Stimulated activated effector memory CD8-positive, alpha-beta T cell treated with anti-CD3 and anti-CD28 coated beads, Interleukin-12 subunit alpha, Interleukin-12 subunit beta, amount 100 ng/mL, for 72 hours (primary cell): ENCODE measurements at places on chromosomes 16 and 17.

- no peak for DNase-seq
Observed at GRCh38 chr16:71555230-71555891, 21.5 kb downstream of the TAT start.

- DNase-seq, result no peak
Observed at GRCh38 chr16:58461056-58461455, 38.9 kb upstream of the NDRG4 start.

DNA sequence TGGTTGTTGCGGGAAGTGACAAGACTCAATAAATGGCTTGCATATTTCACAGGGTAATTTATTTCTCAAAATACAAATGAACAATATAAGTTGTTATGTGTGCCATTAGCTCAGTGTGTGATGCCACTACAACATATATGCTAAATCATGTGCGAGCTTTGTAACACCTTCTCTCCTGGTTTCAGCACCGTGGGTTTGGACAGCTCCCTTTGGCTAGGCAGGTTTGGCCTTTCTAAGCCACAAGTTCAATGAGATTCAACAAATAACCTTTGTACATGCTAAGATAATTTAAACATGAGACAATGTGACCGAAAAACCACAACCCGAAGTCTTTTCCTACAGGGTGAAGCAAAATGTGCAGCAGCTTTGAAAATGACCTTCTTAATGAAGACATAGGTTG, 563.9 kb downstream of the TMEM114 start:
- no peak for DNase-seq

GRCh38 chr16:53971616-53972015, 267.7 kb downstream of the FTO start:
- no peak for DNase-seq

GRCh38 chr17:67746704-67747571, 29.2 kb downstream of the NOL11 start:
- no peak for DNase-seq

- peak; percentile 99 for DNase-seq
Observed at GRCh38 chr16:2980227-2981176, at the start of gene PKMYT1. Gene PKMYT1, minus strand, starts transcription at chr16:2980446. Its CDS starts 789 bp downstream, at chr16:2979657.

DNA sequence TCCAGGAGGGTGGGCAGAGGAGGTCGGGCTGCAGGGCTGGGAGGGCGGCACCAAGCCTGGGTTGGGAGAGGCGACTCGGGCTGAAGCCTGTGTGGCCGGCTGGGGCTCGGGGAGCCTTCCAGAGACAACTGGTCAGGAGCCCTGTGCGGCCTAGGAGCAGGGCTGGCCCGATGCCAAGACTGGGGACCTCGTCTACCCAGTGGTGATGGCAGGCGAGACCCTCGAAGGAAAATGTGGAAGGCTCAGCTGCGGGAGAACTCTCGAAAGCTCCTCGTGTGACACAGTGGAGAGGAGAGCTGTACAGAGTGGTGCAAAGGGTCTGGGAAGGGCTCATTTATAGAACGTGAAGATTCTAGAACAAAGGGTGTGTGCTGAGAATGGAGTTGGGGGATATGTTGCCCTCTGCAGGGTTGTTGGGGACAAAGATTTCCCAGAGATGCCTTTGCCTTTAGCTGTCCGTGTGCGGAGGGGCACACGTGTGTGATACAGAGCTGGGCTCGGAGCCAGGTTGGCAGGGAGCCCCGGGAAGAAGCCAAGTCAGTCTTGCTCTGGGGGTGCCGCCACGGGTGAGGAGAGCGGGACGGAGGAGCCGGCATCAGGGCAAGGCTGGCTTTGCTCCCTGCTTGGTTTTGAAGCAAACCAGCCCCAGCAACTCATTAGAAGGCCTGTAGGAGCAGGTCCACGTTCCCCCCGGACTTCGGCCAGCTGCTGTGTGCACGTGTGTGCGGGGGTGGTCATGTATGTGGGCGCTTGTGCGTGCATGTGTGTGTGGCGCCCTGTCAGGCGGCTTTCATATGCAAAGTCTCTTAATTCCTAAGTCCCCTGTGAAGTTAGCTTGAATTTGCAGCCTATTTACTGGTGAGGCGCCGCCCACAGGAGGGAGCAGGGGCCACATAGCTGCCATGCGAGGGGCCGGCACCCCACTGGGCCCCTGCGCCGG, 132.4 kb upstream of the CHMP6 start:
- DNase-seq, result no peak

DNA sequence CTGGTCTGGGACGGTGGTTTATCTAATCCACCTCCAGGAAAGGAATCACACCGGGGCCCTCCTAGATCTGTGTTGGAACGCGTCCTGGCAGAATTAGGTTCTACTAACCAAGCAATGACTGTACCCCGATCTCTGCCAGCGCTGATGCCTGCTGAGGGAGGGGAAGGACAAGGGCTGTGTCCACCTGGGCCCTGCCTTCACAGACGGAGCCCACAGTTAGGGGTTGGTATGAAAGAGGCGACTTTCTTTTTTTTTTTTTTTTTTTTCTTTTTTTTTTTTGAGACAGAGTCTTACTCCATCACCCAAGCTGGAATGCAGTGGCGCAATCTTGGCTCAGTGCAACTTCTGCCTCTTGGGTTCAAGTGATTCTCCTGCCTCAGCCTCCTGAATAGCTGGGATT, 9.9 kb upstream of the KRT19 start:
- no peak for DNase-seq

DNA sequence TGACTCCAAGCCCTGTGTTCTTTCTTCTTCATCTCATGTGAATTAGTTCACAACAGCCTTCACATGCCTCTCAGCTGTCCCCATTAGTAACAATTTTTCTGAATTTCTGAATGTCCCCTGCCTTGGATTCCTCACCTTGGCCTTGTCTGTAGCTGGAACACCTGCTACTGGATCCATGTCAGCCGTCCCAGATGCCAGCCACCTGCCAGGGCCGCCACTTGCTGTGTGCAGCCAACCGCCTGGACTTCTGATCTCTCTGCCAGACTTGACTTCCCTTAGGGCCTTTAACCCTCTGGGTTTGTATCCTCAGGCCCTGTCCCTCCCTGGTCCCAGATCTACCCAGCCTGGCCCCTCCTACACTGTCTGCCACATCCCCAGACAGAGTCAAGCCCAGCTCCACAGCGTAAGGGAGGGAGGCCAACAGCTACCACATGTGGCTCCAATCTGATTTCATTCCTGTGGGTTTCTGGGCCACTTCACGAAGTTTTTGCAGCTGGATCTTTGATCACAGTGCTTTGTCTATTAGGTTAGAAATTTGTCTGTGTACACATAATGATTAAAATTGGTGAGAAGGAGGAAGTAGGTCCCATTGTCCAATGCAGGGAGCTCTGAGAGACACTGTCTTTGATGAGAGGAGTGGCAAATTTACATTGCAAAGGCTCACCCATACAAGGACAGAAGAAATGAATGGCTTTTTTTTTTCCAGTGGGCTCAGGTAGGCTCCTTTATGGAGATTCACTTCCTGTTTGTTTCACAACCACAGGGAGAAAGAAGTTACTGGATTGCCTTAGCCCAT, 15.3 kb downstream of the MPP2 start:
- DNase-seq, result no peak

GRCh38 chr17:9044772-9045463, 23.6 kb downstream of the NTN1 start:
- DNase-seq, result no peak

- peak; percentile 60 for DNase-seq
Observed at GRCh38 chr16:47016700-47017133, 43.2 kb upstream of the DNAJA2 start.

DNA sequence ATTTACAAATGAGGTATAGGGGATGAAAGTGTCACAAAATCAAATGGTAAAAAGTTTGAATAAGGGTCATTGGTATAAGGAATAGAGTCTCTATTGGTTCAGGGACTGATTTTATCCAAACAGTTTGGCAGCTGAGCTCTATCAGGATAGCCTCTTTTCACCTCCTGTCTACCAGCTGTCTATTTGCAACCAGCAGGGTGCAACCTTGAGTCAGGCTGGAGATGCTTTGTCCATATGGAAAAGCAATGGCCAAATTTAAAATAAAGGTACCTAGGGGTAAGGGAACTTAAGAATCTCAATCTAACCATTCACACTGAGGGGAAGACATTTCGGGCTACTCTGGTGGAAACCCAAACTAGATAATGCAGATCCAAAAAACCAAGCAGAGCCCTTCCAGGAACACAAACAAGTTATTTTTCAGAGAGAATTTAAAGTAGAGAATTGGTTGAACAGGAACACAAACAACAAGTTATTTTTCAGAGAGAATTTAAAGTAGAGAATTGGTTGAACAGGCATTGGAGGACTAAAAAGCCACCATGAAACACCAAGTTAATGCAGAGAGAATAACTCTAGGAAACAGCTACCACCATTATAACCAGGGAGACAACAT, 12.6 kb upstream of the CA10 start:
- no peak for DNase-seq
